Activated naive CD4-positive, alpha-beta T cell treated with anti-CD3 and anti-CD28 coated beads, Interleukin-2, amount 10 ng/mL, durations not matched to agents 5 hours and 36 hours (primary cell): ENCODE measurements at places on chromosomes 3 and 15. TPM values are rescaled to one million over a fixed set of nuclear protein-coding genes. Genes with fewer than 3 reads are reported as not detected.

Gene SENP5
- 30.6 TPM for total RNA-seq

Gene ZBTB47
- 0.75 TPM for total RNA-seq

Gene FOXL2NB
- not detected for total RNA-seq

Gene CNTN3
- total RNA-seq = not detected

Gene CCRL2
- 5.6 TPM for total RNA-seq

Gene NTRK3
- total RNA-seq = not detected

Gene TTLL13
- total RNA-seq = 0.20 TPM

Gene CTXN2
- total RNA-seq = not detected

Gene WNT7A
- 0.55 TPM for total RNA-seq

Gene MOBP
- not detected for total RNA-seq

Gene FBXL2
- total RNA-seq = not detected

Gene TNNC1
- 2.1 TPM for total RNA-seq
